Retina (tissue), 1 donor: ENCODE measurements at places on chromosomes 6 and 20.
A peak's percentile ranks its signal among the peaks of the same experiment; 100 is the strongest.

- DNase-seq: no peak
Observed at GRCh38 chr20:53328961-53329360, 264.7 kb downstream of the ZNF217 start.

DNA sequence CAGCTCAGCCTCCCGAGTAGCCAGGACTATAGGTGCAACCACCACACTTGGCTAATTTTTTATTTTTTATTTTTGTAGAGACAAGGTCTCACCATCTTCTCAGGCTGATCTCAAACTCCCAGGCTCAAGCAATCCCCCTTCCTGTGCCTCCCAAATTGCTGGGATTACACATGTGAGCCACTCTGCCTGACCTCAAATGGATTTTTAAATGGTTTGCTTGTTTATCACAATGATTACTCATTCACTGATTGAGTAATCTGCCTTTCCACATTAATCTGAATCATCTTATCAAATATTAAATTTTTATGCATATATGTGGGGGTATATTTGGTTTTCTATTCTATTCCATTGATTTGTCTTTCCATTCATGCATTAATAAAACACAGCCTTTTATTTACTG is 9.4 kb upstream of the KHDC1L start:
- DNase-seq: no peak

DNA sequence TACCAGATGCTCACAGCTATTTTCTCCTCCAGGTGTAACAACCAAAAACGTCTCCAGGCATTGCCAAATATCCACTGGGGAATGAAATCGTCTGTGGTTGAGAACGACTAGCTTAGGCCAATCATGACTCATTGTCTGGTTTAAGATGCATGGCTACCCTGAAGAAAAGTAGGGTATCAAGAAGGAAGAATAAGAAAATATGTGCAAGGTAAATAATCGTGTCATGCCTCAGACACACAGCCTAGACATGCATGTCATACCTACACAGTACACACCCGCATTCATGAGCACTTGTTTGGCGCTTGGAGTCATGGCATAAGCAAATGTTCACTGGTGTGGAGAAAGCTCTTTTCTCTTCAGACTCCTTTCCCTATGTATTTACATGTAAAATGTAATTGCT is 745.7 kb downstream of the MAFB start:
- DNase-seq: no peak

GRCh38 chr6:159092631-159093030 is 47.8 kb upstream of the TAGAP start:
- DNase-seq: no peak

DNA sequence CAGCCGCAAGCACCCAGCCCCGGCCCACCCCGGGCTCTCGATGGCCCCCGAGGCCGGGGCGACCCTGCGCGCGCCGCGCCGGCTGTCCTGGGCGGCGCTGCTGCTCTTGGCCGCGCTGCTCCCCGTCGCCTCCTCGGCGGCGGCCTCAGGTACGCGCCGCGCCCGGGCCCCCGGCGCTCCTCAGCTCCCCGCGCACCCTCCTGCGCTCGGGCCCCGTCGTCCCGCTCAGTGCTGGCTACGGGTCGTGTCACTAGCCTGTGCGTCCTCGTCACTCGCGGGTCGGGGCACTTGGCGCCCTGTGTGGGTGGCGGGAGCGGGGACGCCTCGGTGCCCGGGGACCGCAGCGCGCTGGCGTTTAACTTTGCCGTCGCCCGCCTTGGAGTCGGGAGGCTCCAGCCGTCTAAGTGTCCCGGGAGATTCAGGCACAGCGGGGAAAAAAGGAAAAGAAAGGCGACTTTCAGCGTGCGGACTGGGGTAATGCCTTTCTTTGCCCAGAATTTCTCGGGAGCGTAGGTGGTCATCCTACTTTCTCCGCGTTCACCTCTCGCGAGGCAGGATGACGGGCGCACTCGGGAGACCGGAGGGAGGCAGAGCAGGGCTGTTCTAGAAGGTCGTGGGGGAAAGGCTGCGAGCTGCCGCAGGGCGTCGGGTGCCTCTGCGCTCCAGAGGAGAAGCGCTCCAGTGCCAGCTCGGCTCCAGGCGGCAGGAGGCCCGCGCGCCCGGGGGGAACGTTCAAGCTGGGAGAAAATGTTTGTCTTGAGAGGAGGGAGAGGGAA is 545 bp downstream of the FNDC1 start:
- peak; percentile 77 for DNase-seq

- no peak for DNase-seq
Observed at GRCh38 chr6:147164761-147165160, 39.5 kb upstream of the STXBP5 start.

GRCh38 chr20:37681384-37682112 is 12.3 kb upstream of the CTNNBL1 start:
- no peak for DNase-seq
